Esophagus squamous epithelium (tissue), 5 donors: ENCODE measurements at places on chromosomes 4 and X.

DNA sequence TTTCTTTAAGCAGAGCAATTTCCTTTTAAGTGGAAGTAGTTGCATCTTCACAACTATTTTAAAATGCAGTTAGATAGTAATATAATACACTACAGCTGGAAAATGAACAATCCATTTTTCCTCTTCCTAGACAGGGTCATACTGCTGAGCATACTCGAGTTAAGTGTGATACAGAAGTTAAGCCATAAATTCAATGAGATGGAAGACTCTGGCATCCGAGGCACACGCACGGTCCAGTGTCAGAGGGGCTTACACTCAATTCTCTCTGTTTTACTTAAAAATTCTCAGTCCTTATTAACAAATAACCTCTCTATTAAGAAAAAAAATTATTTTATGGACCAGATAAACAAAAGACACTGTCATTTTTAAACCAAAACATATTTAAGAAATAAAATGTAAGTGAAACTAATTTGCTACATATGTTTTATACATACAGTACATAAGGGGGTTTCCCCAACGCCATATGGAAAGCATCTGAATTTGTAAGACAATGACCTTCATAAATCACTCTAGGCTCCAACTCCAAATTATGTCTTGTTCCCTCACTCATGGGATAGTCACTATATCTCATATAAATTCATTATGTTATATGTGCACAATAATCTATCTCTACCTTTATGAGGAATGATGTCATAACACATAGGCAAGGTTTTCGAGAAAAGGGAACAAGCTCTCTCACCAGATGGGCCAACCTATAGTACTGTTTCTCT is 315.3 kb downstream of the PAPSS1 start:
- DNase-seq = no peak

DNA sequence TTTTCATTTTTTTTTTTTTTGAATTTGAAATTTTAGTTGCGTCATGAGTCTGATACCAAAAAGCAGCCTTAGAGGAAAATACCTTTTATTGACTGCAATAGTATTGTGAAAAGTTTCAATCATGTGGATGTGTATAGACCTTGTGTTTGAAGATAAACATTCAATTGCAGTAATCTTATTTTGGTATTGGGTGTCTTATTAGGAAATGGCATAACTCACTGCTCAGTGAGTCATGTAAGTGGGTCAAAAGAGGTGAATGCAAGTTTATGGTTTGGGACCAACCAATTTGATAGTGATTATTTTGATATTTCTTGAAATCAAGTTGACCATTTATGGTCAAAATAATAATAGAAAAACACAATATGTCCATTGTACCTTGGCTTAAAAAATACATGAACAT is 627.8 kb upstream of the SLIT2 start:
- DNase-seq = no peak

DNA sequence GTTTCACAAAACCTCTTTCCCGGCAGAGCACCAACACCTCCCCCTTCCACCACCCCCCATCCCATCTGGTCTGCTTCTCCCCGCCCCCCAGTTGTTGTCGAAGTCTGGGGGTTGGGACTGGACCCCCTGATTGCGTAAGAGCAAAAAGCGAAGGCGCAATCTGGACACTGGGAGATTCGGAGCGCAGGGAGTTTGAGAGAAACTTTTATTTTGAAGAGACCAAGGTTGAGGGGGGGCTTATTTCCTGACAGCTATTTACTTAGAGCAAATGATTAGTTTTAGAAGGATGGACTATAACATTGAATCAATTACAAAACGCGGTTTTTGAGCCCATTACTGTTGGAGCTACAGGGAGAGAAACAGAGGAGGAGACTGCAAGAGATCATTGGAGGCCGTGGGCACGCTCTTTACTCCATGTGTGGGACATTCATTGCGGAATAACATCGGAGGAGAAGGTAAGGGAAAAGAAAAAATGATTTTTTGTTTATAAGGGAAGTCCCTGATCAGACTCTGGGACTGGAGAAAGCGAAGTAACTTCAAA is at the start of gene PDGFRA:
PDGFRA (plus strand) TSS at position 333 of the 541 bp plus-strand sequence. CDS start 29,476 bp downstream, outside the sequence.
- no peak for DNase-seq

DNA sequence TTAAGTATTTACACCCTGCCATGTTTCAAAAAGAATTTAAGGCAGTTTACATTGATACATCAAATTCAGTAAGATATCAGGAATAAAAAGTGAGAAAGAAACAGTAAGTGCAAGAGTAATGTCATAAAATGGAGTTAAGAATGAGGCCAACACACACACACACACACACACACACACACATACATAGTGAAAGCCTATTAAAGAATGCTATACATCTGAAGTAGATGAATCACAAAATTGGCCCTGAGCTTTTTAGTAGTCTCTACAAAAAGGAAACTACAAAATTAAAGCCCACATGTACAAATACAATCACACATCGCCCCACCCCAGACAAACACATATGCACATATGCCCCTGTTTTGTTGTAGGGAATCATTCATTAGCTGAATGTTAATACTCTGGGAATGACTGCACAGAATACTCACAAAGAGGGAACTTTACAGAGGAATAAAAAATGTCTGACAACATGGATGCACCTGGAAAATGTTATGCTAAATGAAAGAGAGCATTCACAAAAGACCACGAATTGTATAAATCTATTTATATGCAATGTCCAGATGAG is 428.8 kb downstream of the IL15 start:
- no peak for DNase-seq

DNA sequence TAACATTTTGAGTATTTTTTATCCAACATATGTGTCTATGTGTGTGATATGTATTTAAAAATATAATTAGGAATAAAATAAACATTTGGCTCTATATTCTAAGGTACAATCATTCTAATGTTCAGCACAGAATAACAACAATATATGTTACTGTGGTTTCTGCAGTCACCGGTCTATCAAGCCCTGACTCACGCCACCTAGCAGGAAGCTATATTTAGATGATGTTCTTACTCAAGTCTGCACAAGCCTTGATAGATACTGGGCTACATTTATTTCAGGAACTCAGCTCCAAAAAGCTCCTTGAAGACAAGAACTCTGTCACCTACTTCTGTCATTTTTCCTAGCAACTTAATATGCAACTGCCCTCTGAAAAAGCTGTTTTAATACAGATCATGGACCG is 152.0 kb upstream of the FTHL17 start:
- no peak for DNase-seq

GRCh38 chrX:47751670-47752069 is 85.0 kb upstream of the ZNF81 start:
- DNase-seq = no peak

DNA sequence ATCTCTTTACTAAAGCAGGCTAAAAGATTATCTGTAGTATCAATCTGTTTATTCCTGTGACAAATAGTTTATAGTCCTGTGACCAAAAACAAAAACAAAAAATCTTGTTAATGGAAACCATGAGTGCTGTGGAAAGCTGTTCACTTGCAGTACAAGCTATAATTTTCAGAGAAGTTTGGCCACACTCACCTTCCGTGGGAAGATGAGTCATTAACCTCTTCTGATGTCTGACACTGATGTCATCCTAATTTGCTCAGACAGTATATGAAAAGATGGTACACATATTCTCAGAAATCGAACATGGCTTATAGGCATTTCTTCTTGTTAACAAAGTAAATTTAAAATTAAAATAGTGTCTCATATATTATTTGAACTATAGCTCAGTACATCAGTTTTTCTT is 19.9 kb upstream of the ENPP6 start:
- DNase-seq = no peak

GRCh38 chr4:148044912-148045352 is 313.0 kb downstream of the ARHGAP10 start:
- no peak for DNase-seq

GRCh38 chrX:43225626-43226328 is 430.3 kb upstream of the MAOA start:
- no peak for DNase-seq

- DNase-seq = no peak
These were observed 115.2 kb downstream of the DDIT4L start for GRCh38 chr4:100075056-100075455.

DNA sequence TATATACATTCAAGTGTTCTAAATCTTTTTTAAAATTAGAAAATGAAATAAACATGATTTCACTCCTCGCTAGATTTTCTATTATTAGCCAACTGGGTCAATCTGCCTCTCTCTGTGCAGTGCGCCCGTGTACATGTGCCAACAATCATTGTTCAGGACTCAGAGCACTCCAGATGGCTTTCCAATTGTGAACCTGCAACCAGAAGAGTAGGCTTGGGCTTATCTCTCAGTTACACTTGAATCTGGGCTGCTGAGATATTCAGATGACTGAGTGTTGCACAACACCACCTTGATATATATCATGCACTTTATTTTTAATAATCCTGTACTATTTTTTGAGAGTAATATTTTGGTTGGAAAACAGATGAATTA is 184.0 kb upstream of the FSTL5 start:
- no peak for DNase-seq

DNA sequence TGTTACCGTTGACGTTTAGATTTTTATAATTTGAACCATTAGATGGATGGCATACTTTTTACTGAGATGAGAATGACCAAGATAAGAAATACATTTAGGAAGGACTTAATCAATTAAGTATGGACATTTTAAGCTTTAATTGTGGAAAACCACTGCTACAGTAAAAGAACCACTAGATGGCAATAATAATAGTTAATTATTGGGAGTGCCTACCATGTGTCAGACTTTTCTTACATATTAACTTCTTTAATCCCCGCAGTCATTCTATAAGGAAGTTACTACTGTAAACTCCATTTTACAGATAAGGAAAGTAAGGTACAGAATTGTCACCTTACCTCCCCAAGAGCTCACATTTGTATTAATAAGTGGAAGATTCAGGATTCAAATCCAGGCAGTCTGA is 48.5 kb upstream of the MYOZ2 start:
- DNase-seq = no peak

GRCh38 chr4:79893456-79893855 is 179.6 kb downstream of the ANTXR2 start:
- no peak for DNase-seq

GRCh38 chr4:111806331-111806730 is 338.9 kb upstream of the FAM241A start:
- DNase-seq = no peak

- no peak for DNase-seq
These were observed 243.9 kb upstream of the WDFY3 start for GRCh38 chr4:85210353-85210752.

GRCh38 chrX:40727093-40727492 is 8.2 kb downstream of the MED14 start:
- no peak for DNase-seq

GRCh38 chr4:90025248-90025647 is 101.9 kb upstream of the CCSER1 start:
- no peak for DNase-seq
